ENCODE measurements at places on chromosomes 1 and 21.

GRCh38 chr1:178725466-178726086 is 532 bp downstream of the RALGPS2 start:
- peak; percentile 66 for DNase-seq

DNA sequence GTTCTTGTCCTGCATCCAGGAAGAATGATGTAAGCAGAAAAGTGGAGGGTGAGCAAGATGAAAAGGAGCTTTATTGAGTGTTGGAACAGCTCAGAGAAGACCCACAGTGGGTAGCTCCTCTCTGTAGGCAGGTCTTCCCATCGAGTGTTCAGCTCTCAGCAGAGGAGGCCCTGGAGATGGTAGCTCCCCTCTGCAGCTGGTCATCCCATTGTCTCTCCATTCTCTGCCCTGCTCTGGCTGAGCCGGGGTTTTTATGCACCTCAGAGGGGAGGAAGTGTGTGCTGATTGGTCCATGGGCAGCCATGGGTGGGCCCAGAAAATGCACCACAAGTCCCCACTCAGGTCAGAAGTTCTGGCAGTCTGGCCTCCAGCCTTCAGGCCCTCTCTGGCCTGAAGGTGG is 713.7 kb downstream of the MATN1 start:
- no peak for DNase-seq

GRCh38 chr1:87820668-87821334 is 492.1 kb downstream of the LMO4 start:
- DNase-seq, result no peak

GRCh38 chr1:61370913-61371279 is 288.5 kb downstream of the NFIA start:
- no peak for DNase-seq

DNA sequence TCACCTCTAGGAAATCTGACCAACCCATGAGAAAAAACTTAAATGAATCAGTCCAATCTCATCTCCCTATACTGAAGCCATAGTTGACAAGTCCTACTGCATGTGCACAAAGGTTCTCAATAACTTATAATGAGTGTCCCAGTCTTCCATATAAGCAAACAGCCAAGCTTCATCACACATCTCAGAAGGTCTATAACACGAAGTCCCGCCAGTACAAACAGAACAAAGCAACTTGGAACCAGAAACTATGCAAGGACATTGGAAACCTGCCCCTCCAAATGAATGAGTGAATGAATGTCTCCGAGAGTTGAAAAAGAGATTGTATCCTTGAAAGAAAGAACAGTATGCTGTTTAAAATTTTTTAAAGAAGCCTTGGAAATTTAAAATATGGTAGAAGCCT is 53.6 kb upstream of the IPO9 start:
- DNase-seq, result no peak

DNA sequence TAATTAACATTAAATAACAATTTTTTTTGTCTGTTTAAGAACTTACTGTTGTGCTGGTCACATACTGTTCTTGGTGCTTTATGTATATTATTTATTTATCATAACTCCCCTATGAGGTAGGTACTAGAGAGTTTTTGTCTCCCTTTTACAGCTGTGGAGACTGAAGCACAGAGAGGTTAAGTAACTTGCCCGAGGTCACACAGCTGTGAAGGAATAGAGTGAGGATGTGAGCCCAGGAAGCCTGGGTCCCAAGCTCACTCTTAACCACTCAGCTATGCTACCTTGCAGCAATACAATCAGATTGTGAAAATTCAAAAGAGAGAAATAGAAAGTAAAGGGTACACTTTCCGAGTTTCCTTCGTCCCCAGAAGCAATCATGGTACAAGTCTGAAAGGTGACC is 35.6 kb upstream of the FHAD1 start:
- DNase-seq, result no peak

GRCh38 chr1:37465593-37466517 is 8.5 kb upstream of the ZC3H12A start:
- DNase-seq, result no peak

- DNase-seq, result peak; percentile 60
Observed at GRCh38 chr1:180911640-180912191, 981 bp upstream of the KIAA1614 start.

DNA sequence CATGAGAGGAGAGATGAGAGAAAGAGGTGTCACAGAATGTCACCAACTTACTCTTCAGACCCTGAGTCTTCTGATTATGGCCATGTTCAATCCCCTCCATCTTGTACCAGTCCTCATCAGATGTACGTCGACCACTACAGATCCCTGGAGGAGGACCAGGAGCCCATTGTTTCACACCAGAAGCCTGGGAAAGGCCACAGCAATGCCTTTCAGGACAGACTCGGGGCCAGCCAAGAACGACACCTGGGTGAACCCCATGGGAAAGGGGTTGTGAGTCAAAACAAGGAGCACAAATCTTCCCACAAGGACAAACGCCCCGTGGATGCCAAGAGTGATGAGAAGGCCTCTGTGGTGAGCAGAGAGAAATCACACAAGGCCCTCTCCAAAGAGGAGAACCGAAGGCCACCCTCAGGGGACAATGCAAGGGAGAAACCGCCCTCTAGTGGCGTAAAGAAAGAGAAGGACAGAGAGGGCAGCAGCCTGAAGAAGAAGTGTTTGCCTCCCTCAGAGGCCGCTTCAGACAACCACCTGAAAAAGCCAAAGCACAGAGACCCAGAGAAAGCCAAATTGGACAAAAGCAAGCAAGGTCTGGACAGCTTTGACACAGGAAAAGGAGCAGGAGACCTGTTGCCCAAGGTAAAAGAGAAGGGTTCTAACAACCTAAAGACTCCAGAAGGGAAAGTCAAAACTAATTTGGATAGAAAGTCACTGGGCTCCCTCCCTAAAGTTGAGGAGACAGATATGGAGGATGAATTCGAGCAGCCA is 8.0 kb downstream of the ELOA start:
- DNase-seq, result no peak

DNA sequence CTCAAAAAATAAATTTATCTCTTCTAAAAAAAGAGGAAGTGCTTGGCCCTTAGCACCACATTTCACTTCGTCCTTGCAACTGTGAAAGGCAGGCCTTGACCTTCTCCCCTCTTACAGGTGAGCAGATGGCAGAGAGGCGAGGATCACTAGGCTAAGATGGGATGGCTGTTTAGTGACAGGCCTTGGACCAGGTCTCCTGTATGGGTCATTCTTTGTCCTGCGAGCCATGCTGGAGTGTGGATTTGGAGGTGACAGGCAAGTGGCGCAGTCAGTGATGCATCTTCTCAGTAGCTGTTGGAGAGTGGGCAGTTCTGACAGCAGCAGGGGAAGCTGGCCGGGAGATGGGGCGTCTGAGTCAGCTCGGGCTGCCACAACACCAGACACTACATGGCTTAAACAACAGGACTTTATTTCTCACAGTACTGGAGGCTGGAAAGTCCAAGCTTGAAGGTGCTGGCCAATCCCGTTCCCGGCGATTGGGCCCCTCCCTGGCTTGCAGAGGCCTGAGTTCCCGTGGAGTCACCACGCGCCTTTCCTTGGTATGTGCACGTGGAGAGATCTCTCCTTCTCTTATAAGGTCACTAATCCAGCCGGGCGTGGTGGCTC is 16.5 kb downstream of the SLC27A3 start:
- peak; percentile 33 for DNase-seq

GRCh38 chr1:218817691-218818465 is 355.8 kb upstream of the LYPLAL1 start:
- DNase-seq, result peak; percentile 55

GRCh38 chr21:15650735-15651134 is 79.0 kb upstream of the USP25 start:
- DNase-seq, result no peak

- no peak for DNase-seq
Observed at GRCh38 chr1:226569879-226570547, 21.4 kb downstream of the STUM start.

DNA sequence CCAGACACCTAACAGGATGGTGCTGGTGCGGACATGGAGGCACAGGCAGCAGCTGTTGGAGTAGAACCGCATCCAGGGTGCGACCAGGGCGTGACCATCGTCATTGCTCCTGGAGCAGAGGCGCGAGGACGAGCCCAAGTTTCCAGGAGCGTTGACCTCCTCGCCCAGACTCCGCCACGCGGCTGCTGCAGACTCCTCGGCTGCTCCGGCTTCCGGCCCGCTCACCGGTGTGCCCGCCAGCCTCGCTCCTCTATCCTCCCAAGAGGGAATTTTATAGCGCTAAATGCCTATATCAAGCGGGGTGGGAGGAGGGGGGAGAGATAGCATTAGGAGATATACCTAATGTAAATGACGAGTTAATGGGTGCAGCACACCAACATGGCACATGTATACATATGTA is 5.3 kb upstream of the S100A12 start:
- DNase-seq, result no peak

GRCh38 chr1:219837274-219837993 is 90.9 kb downstream of the SLC30A10 start:
- DNase-seq, result no peak

DNA sequence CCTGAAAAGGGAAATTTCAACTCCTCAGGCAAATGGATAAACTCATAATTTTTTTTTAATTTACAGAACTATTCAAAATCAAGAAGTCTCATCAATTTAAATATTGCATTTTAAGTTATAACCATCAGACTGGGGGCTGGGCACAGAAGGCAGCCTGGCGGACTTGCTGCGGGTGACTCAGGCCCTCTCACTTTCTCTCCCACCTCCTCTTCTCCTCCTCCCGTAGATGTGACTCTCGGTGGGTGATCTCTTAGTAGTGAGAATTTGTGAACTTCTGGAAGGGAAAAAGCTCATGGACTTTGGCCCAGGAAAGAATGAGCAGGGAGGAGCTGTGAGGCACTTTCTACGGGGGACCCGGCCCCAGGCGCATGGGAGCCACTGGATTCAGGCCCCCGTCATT is 32.9 kb downstream of the CLIC6 start:
- DNase-seq, result no peak

GRCh38 chr1:233331676-233332519 is 4.4 kb downstream of the MAP3K21 start:
- DNase-seq, result no peak

DNA sequence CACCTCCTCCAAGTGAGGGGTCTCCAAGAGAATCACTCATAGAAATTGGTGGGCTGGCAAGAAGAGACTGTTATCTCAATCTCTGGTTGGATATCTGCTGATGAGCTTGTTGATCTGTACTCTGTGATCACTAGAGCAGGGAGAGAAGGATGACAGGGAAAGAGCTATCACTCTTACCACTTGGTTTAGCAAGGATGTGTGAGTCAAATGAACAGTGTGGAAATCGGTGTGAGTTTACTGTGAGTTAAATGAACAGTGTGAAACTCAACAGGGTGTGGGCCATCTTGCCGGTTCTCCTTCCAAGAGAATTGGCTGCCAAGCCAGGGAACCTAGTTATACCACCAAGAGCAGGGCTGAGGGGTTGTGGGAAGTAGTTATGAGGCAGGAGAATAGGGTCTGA is 33.3 kb upstream of the CD1D start:
- no peak for DNase-seq

DNA sequence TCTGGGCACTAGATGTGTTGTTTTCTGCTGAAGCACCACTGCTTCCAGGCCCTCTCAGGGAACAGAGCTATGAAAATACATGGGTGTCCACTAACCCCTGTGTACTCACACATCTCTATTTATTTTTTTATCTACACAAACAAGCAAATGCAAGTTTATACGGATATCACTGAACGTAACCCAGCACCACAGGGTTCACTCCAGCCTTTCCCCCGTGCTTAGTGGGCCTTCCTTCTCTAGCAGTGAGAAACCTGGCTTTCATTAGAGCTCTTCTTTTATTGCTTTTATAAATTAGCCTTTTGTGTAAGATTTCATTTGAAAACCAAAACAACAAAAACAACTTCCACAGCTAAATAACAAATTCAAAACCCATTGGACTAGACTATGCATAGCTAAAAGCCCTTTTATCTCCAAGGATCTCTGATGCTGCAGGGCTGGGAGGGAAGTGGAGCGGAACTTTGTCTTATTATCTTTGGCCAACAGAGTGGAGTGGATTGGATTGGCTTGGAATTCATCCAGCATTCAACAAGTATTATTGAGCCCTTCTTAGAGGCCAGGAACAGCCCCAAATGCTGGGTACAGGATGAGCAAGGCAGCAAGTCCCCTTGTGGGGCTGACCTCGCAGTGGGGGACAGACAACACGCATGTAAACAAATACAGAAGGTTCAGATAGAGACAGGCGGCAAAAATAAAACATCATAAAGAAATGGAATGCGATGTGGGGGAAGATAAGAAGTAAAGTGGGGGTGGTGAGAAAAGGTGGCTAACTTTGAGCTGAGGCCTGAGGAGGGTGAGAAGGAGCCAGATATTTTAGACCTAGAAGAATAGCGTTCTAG is 371.8 kb upstream of the POU3F1 start:
- DNase-seq, result no peak

DNA sequence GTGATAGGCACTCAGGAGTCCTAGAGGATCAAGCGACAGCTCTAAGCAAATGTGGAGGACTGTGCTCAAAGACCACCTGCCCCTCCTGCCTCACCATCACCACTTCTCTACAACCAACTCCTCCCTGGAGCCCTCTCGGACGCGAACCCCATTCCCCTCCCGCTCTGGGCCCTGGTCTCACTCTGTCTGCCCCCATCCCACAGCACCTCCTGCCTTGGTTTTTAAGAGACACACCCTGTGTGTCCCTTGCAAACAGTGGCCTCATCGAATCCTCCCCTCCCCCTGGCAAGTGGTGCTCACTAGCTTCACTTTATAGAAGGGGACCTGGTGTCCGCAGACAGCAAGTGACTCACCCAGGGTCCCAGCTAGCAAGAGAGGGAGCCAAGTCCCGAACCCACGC is 28.8 kb downstream of the EPHA8 start:
- no peak for DNase-seq

DNA sequence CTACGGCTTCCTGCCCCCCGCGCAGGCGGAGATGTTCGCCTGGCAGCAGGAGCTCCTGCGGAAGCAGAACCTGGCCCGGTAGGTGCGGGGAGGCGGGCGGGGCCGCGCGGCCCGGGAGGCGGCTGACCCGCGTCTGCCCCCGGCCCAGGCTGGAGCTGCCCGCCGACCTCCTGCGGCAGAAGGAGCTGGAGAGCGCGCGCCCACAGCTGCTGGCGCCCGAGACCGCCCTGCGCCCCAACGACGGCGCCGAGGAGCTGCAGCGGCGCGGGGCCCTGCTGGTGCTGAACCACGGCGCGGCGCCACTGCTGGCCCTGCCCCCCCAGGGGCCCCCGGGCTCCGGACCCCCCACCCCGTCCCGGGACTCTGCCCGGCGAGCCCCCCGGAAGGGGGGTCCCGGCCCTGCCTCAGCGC is 16.6 kb downstream of the NOC2L start:
- DNase-seq, result no peak

- DNase-seq, result no peak
Observed at GRCh38 chr1:210363119-210363518, 34.4 kb downstream of the HHAT start.

- no peak for DNase-seq
Observed at GRCh38 chr1:205373798-205374175, 17.1 kb upstream of the KLHDC8A start.

DNA sequence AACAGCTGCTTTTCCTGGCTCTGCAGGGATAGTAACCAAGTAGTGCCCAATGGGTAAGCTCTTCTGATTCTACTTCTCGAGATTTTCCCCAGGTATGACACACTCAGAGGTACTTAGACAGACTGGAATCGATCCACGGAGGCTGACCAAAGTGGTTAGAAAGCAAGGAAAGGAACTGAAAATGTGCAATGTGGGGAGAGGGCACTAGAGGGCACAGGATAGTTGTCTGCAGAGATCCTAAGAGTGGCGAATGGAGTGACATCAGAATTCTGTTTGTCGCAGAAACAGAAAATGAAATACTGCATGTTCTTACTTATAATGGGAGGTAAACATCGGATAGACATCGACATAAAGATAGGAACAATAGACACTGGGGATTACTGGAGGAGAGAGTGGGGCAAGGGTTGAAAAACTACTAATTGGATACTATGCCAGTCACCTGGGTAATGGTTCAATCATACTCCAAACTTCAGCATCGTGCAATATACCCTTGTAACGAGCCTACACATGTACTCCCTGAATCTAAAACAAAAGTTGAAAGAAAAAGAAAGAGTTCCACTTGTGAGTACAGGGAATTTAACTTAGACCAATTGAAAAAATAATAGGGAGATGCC is 23.3 kb downstream of the CYP2J2 start:
- no peak for DNase-seq

Measured in right forelimb (tissue), 1 donor.